Activated CD4-positive, alpha-beta T cell treated with anti-CD3 and anti-CD28 coated beads, Interleukin-2, Interleukin-6, amounts not matched to agents 100 ng/mL and 50 ng/mL, durations not matched to agents 16 hours and 8 hours (primary cell): ENCODE measurements at places on chromosomes 2 and 18.

DNA sequence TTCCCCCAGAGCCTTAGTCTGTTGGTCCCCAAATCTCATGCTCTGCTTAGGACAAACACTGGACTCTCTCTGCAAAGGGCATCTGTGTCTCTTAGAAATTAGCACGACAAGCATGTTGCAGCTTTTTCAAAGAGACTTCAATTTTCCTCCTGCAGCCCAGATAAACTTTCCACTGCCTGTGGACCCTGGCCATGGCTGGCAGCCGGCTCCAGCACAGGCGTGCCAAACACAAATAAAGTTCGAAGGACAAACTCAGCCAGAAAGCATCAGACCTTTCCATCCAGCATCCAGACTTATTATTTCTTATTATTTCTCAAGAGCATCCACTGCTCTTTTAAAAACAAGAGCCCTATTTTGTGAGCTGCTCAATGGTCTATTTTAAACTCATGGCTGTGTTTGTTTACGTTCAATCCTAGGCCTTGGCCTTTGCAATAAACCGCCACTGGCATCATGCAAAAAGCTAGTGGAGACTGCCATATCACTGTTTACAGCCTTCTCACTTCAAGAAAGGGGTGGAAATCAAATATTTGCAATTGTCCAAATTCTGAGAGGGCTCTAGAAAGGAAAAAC lies 300.8 kb downstream of the BCL11A start:
- no peak for DNase-seq

GRCh38 chr2:85187069-85187468 lies 53.9 kb downstream of the TCF7L1 start:
- no peak for DNase-seq

GRCh38 chr2:133952896-133953295 lies 301.0 kb upstream of the MGAT5 start:
- DNase-seq: no peak

DNA sequence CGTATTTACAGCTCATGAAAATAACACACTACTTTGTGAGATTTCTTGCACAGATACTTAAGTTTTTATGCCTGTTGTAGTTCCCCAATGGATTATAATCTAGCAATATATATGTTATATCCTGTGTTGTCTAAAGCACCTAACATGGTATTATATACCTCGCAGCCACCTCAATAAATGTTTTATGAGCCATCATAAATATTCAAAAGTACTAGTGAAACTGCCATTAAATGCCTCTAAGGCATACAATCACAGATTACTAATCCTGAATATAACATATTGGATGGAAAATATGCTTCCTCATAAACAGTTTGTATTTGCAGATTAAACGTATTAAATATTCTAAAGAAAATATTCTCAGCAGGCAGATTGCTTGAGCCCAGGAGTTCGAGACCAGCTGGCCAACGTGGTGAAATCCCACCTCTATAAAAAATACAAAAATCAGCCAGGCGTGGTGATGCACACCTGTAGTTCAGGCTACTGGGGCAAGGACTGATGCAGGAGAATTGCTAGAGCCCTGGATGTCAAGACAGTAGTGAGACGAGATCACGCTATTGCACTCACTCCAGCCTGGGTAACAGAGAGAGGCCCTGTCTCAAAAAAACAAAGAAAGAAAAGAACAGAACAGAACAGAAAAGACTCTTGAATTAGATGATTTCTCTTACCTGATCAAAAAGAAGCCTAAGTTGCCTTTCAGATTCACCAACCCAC lies 64.1 kb downstream of the ATAD2B start:
- DNase-seq: no peak

GRCh38 chr2:230774348-230774951 lies 61.8 kb downstream of the CAB39 start:
- DNase-seq: no peak

GRCh38 chr18:577643-578375 lies 2.4 kb upstream of the CETN1 start:
- no peak for DNase-seq

GRCh38 chr2:31420936-31421335 lies 6.4 kb upstream of the XDH start:
- DNase-seq: no peak

GRCh38 chr2:203279288-203279687 lies 40.5 kb downstream of the CYP20A1 start:
- no peak for DNase-seq

DNA sequence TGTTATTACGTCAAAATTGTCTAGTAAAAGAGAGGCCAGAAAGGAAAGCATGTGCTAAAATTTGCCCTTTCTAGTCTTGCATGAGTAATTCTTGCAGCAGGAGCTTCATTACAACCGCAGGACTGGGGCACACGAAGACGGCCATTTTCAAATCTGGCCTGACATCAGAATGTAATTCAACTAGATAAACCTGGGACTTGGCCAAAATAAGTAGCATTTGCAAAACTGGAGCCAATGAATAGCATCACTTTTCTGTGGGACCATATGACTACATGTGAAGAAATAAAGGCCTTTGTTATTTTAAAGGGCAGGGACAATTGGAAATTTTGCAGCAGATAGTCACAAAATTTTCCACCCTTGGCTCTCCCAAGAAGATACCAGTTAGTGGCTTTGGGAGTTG lies 3.0 kb upstream of the FZD7 start:
- no peak for DNase-seq

GRCh38 chr2:16553226-16553625 lies 112.4 kb downstream of the CYRIA start:
- DNase-seq: peak; percentile 30

DNA sequence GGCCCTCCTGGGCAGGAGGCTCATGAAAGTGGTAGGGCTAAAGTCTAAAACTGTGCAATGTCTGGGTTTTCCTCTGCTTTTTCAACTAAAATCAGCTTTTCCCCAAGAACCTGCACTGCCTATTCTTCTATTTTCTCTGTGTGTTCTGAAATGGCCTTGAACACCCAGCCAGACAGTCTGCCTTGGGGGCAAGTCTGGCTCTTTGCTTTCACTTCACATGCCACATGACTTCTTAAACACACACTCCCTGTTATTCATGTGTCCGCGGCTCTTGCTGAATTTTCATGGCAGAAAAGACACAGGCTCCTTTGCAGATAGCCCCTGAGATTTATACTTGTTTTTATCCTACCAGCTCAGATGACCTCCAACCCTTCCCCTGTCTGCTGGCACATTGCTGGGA lies 10.6 kb upstream of the RPIA start:
- no peak for DNase-seq

GRCh38 chr2:215870986-215871385 lies 142.4 kb downstream of the MREG start:
- DNase-seq: no peak

DNA sequence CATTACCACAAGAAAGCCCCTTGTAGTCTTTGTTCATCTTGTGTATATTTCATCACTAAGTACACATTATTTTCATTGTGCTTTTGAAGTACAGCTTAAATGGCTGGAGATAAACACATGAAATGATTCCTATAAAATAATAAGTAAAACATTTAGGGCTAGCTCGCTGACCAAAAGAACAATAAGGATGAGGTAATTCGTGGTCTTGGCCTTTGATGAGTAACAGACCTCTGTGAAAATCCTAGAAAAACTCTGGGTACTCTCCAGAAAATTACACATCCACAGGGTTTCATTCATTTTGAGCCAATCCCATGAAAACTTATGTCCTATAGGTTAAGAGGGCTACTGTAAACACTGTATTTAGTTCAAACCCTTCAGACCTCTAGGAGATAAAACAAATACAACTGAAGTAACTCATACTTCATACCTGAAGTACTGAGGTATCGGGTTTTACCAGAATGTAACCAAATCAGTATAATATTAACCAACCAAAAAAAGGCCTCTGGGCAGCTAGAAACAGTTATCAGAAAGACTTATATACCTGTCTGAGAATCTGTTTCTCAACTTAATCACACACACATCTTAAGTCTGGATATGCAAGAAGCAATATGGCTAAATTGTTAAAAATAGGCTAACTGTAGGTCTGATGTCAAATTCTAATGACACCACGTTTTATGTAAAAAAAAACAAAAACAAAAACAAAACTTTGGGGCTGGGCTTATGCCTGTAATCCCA lies 31.0 kb downstream of the CFAP36 start:
- DNase-seq: no peak

- no peak for DNase-seq
Measured at GRCh38 chr2:137221797-137222492, 456.6 kb downstream of the THSD7B start.

- no peak for DNase-seq
Measured at GRCh38 chr18:50659091-50660003, 99.5 kb downstream of the MAPK4 start.

GRCh38 chr18:55509631-55510324 lies 78.2 kb downstream of the TCF4 start:
- DNase-seq: peak; percentile 10

GRCh38 chr2:96665083-96665569 lies 22.6 kb downstream of the FER1L5 start:
- DNase-seq: no peak

GRCh38 chr18:36643061-36643460 lies 185.7 kb downstream of the TPGS2 start:
- no peak for DNase-seq

- DNase-seq: peak; percentile 7
Measured at GRCh38 chr2:143177096-143177786, 48.0 kb downstream of the ARHGAP15 start.

- no peak for DNase-seq
Measured at GRCh38 chr2:218782528-218782844, 539 bp downstream of the CYP27A1 start.

DNA sequence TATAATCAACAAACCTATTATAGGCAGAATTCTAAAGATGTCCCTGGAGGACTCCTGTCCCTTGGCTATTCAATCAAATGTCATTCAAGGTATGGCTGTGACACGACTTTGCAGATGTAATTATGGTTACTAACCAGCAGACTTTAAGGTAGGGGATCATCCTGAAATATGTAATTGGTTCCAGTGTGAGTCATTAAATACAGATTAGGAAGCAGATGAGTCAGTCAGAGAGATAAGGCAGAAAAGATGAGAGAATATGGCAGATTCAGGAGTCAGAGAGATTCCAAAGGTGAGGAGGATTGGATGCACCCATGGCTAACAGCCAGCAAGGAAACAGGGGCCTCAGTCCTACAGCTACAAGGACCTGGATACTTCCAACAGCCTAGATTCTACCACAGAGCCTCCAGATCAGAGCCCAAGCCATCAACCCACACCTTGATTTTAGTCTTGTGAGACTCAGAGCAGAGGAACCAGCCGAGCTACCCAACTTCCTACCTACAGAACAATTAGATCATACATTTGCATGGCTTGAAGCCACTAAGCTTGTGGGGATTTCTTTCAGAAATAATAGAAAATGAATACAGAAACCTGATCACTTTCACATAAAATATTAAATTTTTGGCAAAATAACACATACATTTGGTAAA lies 11.2 kb upstream of the PROM2 start:
- no peak for DNase-seq

DNA sequence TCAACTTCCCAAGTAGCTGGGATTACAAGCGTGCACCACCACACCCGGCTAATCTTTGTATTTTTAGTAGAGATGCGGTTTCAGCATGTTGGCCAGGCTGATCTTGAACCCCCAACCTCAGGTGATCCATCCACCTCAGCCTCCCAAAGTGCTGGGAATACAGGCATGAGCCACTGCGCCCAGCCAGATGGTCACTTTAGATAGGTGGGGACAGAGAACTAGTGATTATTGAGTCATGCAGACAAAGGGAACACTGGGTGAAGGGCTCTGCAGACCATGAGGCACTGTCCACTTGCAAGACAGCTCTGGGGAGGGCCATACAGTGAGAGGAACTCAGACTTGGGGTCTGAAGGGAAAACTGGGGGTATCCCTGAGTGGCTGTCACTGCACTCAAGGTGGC lies 58.4 kb upstream of the POMC start:
- DNase-seq: no peak

DNA sequence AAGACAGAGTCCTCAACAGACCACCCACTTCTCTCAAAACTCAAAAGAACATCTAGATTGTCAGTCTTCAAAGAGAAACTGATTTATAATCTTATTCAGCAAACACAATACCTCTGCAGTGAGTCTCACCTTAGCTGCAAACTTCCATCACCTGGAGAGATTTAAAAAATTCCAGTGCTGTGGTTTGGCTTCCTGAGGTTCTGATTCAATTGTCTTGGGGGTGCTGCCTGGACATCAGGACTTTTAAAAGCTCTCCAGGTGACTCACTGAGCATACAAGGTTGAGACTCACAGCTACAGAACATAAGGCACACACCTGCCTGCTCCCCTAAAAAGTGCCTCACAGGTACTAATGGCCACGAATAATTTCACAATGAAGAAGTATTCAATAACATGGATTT lies 40.3 kb downstream of the RNF152 start:
- DNase-seq: no peak

- DNase-seq: no peak
Measured at GRCh38 chr18:2967820-2968219, 45.1 kb downstream of the LPIN2 start.

GRCh38 chr2:68059784-68060525 lies 2.8 kb downstream of the C1D start:
- no peak for DNase-seq

DNA sequence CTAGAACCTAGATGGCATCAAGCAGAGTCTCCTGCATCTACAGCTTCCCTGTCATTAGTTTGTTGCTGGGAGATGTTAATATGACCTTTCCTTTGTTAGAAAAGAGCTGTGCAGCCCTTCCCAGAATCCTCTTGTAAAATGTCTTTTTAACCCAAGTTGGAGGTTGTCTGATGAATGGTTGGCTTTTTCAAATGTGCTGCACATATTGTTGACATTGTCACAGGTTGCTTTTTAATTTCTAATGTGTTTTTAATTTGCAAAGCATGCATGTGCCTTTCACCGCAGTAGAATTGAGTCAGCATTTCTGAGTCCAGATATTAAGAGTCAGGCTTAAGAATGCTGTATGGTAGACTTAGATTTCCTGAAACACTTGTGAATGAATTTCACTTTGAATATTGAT lies 120.8 kb downstream of the GREB1L start:
- DNase-seq: no peak

- no peak for DNase-seq
Measured at GRCh38 chr2:106124905-106125549, 69.1 kb downstream of the UXS1 start.

DNA sequence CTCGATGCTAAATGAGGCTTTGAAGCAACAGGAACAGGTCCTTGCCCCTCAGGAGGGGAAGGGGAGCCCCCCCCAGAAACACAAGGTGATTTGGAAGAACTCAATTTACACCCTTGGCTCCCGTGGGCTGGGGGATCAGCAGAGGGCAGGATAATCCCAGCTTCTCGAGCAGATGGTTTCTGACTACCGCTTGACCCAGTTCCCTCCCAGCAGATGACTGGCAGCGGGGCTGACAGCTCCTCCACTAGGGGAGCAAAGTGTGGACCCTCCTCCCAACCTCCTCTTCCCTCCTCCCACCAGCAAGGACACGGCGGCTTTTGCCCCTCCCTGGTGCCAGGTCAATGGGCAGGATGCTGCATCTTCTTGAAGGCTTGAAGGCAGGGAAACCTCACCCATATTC lies 3.5 kb upstream of the INHBB start:
- no peak for DNase-seq

- no peak for DNase-seq
Measured at GRCh38 chr2:24643051-24643450, 150.1 kb downstream of the PTRHD1 start.

DNA sequence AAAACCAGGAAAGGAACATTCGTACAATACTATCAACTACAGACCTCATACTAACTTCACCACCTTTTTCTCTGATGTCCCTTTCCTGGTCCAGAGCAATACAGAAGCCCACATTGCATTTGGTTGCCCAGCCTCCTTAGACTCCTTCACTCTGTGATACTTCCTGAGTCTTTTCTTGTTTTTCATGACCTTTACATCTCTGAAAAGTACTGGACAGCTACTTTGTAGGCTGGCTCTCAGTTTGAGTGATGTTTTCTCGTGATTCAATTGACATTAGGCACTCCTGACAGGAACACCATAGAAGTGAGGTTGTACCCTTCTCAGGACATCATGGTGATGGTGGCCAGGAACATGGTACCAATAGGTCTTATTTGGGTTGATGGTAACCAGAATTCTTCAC lies 185.9 kb upstream of the SLC39A10 start:
- no peak for DNase-seq
